ENCODE measurements at places on chromosomes 11 and 22.

DNA sequence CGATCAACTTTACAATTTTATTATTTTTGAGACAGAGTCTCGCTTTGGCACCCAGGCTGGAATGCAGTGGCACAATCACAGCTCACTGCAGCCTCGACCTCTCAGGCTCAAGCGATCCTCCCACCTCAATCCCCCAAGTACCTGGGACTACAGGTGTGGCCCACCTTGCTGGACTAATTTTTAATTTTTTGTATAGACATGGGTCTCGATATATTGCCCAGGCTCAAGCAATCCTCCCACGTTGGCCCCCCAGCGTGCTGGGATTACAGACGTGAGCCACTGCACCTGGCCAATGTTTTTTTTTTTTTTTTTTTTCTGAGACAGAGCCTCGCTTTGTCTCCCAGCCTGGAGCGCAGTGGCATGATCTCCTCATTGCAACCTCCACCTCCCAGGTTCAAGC lies 2.0 kb upstream of the PPFIA1 start:
- no peak overlapping the region for H3K4me3 ChIP-seq
- peaks cover 20% of the 10 kb centered on the region for H3K36me3 ChIP-seq
- peaks cover 25% of the 10 kb centered on the region for H3K4me1 ChIP-seq
- DNase-seq = no peak
- no peak overlapping the region for H3K27ac ChIP-seq

DNA sequence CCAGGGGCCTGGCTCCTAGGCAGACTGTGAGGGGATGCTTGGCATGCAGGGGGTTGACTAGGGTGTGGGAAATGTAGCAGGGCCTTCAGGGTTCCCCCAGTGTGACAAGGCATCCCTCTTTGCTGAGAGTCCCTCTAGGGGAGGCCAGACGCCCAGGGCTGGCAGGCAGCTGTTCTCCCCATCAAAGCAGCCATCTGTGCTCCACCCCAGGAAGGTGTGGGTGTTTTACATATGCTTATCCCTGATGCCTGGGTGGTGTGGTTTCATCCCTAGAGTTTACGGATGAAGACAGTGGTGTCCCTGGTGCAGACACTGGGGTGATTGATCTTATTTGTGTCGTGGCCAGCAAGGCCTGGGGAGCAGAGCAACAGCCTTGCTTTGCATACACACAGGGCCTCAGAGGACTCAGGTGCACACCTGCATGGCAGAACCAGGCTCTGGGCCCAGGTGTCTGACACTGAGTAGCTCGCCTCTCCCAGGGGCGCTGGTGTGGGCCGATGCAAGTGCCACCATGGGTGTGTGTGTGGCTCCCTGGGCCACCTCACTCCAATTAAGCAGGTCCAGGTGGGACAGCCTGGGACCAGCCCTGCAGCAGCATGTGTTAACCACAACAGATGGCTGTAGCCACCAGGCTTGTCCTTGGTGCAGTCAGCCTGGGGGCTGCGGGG lies 74.2 kb downstream of the MED15 start:
- peaks cover 41% of the 10 kb centered on the region for H3K36me3 ChIP-seq
- H3K27ac ChIP-seq = peak overlapping the region; percentile 19
- H3K27me3 ChIP-seq = no peaks in the 10 kb centered on the region
- H3K4me1 ChIP-seq = peaks cover 19% of the 10 kb centered on the region
- DNase-seq = no peak

- H3K27ac ChIP-seq = peak overlapping the region; percentile 32
- DNase-seq = peak; percentile 8
- H3K36me3 ChIP-seq = peaks cover 12% of the 10 kb centered on the region
- peaks cover 13% of the 10 kb centered on the region for H3K27me3 ChIP-seq
Observed at GRCh38 chr11:44624761-44625221, 59.3 kb downstream of the CD82 start.

DNA sequence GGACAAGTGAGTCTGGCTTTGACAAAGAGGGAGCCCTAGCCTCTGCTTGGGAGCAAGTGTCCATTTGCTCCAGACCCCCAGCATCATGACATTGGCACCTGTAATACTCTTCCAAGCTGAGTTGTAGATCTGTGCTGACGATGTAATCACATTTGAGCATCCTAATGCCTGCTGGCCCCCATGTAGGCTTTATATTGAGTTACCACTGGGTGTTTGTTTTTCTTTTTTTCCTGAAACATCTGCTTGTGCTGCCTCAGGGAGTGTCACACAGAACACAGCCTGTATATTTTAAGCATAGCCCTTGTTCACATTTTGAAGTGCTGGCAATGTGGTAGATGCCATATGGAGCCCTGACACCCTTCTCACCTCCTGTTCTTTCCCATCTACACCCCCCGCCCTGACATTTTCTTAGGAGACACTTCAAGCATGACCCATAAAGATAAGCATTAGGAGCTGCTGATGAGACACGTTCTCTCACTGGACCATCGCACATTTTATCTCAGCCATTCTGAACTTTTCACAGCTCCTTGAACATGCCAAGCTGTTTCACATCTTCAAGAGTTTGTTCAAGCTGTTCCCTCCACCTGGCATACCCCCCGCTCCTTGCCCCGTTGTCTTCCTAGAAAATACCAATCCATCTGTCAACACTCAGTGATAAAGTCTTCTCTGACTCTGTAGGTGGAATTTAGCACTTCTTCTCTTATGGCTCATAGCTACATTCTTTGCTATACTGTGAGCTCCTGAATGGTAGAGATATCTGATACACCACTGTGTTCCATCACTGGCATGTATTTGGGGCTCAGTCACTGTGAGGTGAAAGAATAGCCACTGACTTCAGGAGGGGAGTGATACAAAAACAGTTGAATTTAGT lies 128.7 kb downstream of the TRIM44 start:
- H3K27ac ChIP-seq = no peak overlapping the region
- no peak for DNase-seq
- peaks cover 6% of the 10 kb centered on the region for H3K36me3 ChIP-seq
- H3K4me3 ChIP-seq = no peak overlapping the region

DNA sequence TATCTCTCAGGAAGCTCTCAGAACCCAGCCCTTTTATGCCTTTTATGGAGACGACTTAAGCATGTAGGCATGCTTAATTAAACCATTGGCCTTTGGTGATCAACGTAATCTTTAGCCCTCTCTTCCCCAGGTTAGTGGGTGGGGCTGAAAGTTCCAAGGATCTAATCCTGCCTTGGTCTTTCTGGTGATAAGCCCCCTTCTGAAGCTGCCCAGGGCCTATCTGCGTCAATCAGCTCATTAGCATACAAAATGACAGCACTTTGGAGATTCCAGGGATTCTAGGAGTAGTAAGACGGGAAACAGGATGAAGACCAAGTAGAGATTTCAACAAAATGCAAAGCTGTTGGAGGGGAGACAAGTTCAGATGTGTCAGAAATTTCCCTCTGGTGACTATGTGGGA lies 3.1 kb downstream of the FAM118A start:
- H3K36me3 ChIP-seq = peaks cover 18% of the 10 kb centered on the region
- no peak overlapping the region for H3K4me3 ChIP-seq
- H3K4me1 ChIP-seq = peaks cover 56% of the 10 kb centered on the region
- DNase-seq = no peak
- no peak overlapping the region for H3K27ac ChIP-seq
- no peaks in the 10 kb centered on the region for H3K27me3 ChIP-seq

GRCh38 chr11:15206791-15207190 lies 92.1 kb downstream of the INSC start:
- no peak overlapping the region for H3K27ac ChIP-seq
- peaks cover 1% of the 10 kb centered on the region for H3K36me3 ChIP-seq

DNA sequence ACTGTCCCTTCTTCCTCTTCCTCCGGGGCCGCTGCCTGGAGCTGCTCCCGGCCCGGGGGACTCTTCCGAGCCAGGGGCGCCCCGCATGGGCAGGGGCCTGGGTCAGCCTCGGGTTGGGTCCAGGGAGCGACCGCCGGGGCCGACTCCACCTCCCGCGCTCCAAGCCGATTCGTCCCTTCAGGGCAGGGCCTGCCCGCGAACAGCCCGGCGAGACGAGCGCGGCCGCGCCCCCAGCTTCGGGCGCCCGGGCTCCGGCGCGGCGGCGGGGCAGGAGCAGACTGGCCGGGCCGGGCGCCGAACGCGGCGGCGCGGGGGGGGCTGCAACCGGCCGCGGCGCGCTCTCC lies at the start of gene LARGE1:
Gene LARGE1 (minus strand): TSS at position 280 of the 344 bp plus-strand sequence.
- peaks cover 2% of the 10 kb centered on the region for H3K36me3 ChIP-seq
- no peak within 1 kb of the TSS for H3K27ac ChIP-seq
- H3K4me1 ChIP-seq = peaks cover 8% of the 10 kb centered on the region
- peaks cover 82% of the 10 kb centered on the region for H3K27me3 ChIP-seq
- peak within 1 kb of the TSS; percentile 46 for H3K4me3 ChIP-seq

DNA sequence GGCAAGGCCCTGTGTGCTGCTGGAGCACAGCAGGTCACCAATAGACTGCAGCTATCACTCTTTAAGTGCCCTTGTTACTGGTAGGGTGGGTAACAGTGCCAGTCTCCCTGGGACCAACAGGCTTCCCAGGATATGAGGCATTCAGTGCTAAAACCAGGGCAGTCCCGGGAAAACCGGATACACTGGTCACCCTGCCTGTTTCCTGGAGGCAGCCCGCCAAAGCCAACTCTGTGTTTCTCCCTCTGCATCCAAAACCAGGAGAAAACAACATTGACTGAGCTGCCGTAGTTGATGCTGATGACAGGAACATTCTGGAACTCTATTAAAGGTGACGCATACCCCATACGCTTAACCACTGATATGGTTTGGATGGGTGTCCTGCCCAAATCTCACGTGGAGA lies 149.1 kb downstream of the SHANK2 start:
- peaks cover 30% of the 10 kb centered on the region for H3K27me3 ChIP-seq
- H3K4me1 ChIP-seq = no peaks in the 10 kb centered on the region
- H3K27ac ChIP-seq = no peak overlapping the region
- DNase-seq = no peak

DNA sequence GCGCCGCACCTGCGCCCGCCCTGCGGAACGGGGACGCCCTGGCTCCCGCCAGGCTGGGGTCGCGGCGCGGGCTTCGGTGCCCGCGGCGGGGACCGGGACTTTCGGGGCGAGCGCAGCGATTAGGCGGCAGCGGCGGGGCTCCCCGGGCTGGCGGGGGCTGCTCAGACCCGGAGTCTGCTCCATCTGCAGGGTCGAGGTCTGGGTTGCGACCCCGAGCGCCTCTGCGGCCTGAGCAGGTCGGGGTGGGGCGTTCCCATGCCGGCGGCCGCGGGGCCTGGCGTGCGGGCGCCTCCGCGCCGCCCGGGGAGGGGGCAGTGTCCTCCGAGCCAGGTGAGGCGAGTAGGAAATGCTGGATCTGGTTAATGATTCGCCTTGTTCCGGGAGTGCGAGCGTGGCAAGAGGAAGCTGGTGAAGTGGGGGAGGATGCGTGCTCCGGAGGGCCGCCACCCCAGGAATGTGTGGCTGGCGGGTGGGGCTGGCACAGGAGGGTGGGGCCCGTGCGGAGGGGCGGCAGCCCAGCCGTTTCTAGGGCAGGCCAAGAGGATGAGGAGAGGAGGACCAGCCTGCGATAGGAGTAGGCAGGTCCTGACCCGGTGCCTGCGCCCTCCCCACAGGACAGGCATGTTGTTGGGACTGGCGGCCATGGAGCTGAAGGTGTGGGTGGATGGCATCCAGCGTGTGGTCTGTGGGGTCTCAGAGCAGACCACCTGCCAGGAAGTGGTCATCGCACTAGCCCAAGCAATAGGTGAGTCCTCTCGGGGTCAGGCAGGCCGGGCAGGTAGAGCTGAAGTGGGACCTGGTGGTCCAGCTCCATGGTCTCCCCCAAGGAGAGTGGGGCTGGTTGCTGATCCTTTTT lies 606 bp downstream of the RASSF7 start:
- no peak overlapping the region for H3K27ac ChIP-seq
- no peaks in the 10 kb centered on the region for H3K27me3 ChIP-seq
- peak overlapping the region; percentile 83 for H3K4me3 ChIP-seq
- H3K4me1 ChIP-seq = peaks cover 14% of the 10 kb centered on the region

- no peak overlapping the region for H3K27ac ChIP-seq
- H3K4me3 ChIP-seq = no peak overlapping the region
- H3K27me3 ChIP-seq = no peaks in the 10 kb centered on the region
- DNase-seq = no peak
- no peaks in the 10 kb centered on the region for H3K4me1 ChIP-seq
- no peaks in the 10 kb centered on the region for H3K36me3 ChIP-seq
Observed at GRCh38 chr22:27990451-27990840, 71.4 kb upstream of the PITPNB start.
